NCI-H187 (cell line): ENCODE measurements at places on chromosomes 7 and 10.

GRCh38 chr7:112297681-112298080 lies 91.2 kb downstream of the ZNF277 start:
- DNase-seq: no peak

DNA sequence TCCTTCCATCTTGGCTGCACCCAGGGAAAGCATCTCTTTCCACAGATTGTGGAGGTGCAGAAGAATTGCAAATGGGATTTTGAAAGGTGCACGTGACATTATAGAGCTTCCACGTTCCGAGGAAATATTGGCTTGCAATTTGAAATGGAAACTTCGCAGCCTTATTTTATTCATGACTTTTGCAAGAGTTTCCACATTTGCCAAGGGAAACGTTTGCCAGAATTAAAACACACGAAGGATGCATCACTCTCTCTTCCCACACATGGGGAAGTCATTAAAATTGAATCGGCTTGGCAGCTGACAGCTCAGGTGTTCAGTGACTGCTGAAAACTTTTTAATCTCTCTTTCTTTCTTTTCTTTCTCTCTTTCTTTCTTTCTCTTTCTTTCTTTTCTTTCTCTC lies 475.4 kb upstream of the IGFBP3 start:
- DNase-seq: no peak

DNA sequence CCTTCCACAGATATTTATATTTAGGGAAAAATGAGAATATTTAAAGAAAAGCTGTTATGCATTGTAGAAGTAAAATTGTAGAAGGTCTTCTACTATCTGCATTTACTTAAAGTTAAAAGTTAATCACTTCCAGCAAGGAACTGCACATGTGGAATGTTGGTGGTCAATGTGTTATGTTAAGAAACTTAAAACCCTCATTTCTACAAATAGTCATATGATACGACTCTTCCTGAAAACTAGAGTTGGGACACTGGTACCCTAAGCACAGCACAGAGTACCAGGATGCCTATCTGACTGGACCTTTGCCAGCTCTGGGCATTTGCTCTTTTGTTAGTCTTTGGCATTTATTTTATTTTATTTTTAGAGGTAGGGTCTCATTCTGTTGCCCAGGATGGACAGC lies 524.2 kb upstream of the GALNT17 start:
- DNase-seq: no peak

DNA sequence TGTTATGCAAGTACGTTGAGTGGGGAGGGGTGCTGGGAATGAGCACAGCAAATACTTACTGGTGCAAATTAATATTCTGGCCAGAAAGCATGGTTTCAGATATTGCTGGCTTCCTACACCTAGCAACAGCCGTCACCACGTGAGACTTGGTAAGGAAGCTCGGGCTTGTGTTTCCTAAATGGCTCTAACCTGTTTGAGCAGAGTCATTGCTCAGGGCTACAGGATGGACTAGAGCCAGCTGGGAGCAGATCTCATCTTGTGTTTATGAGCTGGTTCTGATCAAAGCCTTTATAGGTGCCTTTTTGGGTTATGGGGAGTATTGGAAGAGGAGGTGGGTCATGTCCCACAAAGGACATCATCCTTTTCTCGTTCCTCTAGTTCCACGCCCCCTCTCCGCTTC lies 200.3 kb downstream of the BUB3 start:
- no peak for DNase-seq

- DNase-seq: no peak
Measured at GRCh38 chr7:139044813-139045794, 9.3 kb upstream of the ZC3HAV1L start.

DNA sequence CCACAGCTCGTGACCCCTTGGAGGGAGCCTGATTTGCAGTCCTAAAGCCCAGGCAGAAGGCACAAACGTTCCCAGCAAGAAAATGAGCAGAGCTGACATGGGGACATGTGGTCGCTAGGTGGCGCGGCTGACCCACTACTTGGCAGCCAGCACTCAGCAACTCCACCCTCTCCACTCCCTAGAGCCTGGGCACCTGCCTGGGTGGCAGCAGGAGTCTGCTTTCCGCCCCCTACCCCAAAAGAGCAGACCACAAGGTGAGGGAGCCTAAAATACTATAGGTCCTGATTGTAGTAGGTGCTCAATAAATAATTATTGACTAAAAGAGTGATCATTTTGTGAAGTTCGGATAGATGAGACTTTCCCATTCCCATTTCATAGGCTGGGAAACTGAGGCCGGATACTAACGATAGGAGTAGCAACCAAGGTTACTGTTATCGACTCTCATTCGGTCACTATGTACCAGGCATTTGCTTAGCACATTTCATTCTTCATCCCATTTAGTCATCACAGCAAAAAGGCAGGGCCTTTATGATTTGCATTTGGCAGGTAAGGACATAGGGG lies 57.4 kb downstream of the NEUROG3 start:
- DNase-seq: no peak

DNA sequence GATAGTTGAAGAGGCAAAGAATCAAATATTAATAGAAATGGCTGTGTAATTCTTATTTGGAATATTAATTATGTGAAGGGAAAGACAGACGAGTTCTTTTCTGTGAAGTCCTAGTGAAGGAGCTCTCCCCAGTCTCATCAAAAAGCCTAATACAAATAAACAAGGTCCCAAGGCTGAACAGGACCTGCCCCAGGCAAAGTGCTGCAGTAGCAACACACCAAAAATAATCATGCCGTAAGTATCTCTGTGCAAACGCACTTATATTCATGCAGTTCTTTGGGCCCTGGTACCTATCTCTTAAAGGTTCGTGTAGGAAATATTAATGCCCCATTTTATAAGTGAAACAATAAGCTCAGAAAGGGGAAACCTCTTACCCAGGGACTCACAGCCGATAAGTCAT lies 12.2 kb upstream of the CHST15 start:
- no peak for DNase-seq

DNA sequence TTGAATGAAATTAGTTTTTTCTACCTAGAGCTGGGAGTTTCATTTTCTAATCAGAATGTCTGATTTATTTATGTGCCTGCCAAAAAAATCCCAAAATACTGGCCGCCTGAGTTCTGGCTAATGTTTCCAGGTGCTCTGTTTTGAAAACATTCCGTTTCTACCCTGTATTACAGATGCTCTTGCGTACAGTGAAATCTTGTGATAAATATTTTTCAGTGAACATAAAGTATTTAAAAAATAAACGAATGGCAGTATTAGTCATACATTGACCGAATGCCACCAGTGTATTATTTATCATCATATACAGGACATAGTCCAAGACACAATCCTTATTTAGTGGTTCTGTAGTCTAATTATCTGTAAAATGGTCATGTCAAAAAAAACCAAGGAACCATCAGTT lies 102.8 kb downstream of the KAT6B start:
- no peak for DNase-seq

DNA sequence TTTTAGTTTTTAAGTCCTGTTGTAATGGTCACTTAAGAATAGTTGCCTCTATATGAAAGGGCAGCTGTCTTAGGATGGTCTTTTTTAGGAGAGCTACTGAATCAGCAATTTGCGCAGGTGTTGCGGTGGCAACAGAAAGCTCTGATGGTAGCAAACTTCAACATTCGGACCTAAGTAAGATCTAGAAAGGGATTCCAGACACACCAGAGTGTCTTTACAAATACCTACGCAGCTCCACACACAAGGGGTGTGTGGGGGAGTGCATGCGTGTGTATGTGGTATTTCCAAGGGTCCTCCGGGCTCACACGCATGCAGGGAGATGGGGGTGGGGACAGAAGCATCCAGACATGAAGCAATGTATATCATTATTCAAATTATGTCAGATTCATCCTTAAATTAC lies 438.6 kb upstream of the MGMT start:
- DNase-seq: no peak

GRCh38 chr10:65675236-65675635 lies 1250.6 kb upstream of the LRRTM3 start:
- DNase-seq: no peak

DNA sequence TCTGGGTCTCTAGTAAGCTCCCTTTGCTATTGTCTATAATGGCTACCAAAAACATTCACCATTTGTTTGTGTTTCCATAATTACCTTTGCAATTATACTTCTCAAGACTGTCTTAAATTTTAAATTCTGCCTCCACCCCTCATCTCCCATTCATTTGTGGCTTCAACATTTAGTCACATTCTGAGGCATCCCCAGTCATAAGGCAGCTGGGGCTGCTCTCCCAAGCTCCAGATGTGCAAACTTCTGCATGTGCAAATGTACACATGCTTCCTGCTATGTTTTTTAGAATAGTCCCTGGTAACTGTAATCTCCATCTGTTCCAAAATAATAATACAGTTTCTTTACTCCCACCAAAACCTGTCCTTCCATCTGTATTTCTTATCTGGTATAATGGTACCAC lies 97.3 kb downstream of the CDK6 start:
- DNase-seq: no peak

- DNase-seq: no peak
Measured at GRCh38 chr7:41107330-41107937, 595.5 kb downstream of the INHBA start.

DNA sequence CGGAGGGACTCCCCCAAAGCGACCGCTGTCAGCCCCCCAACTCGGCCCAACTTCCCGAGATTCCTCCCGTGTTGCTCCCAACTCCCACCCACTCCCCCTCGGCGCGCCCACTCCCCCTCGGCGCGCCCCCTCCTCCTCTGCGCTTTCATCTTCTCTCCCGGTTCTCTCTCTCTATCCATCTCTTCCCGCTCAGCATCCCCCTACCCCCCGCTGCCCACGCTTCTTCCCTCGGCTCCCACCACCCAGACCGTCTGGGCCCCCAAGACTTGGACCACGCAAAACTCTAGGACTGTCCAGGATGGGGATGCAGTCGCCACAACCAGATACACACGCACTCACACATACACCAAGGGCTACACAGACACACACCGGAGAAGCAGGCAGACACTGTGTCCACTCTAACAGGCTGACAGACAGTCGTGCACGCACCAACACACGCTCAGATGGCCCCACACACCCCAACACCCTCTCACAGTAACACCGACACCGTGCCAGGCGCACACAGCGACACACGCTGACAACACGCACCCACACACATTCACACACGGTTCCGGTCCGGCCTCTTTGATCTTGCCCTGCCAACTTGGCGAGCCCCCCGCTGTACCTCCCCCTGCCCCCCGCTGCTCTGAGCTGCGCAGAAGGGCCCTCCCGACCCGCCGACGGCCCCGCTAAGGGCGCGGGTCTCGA lies 1.1 kb downstream of the GRID1 start:
- no peak for DNase-seq

GRCh38 chr7:105014693-105015389 lies 836 bp downstream of the KMT2E start:
- DNase-seq: no peak

DNA sequence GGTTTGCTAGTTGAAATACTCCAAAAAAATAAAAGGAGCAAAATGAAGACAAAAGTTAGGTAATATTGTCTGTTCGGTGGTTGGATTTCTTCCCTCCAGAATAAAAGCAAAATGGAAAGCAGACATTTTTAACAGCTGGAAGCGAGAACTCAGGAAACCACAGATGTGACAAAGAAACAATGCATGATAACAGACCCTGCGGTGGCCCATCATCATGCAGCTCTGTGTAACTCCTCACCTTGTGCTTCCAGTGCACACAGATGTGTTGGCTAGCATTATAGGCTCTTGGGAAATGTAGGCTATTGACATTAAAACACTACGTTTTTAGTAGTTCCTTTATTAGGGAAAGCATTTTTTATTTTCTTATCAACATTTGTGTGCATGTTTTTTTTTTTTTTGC lies 53.9 kb upstream of the ARL4A start:
- no peak for DNase-seq

DNA sequence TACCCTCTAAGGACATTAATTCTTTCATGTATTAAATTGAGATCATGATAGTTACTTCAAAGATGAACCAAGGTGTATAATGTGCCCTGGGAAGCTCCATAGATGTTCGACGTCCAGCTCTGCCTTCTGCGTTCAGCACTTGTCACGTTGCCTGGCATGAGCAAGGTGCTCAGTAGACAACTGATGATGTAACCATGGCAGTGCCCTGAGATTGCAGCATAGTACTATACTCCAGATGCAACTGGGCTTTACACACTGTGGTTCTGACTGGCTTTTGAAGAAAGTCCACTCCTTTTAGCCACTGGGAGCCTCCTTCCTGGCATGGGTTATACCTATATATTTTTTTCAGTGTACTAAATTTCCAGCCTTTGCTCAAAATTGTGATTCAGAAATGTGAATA lies 355.8 kb upstream of the SORCS1 start:
- DNase-seq: no peak

GRCh38 chr7:144691240-144691639 lies 144.6 kb downstream of the TPK1 start:
- DNase-seq: no peak

DNA sequence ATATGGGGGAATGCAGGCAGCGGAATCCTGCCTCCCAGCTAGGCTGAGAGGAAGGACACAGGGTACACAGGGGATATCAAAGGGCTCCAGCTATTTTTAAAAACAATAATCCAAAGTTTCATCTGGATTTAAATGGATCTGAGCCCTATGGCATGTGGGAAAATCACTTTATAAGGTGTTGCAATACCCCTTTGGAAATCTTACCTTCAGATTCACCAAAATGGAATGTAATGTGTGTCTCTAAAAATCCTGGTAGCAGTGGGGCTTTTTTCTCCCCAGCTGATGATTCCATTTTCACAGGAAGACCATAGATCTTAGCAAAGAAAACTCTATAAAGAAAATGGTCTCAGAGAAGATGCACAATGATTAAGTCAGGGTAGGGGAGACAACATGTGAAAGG lies 722.2 kb downstream of the PARD3 start:
- DNase-seq: no peak

DNA sequence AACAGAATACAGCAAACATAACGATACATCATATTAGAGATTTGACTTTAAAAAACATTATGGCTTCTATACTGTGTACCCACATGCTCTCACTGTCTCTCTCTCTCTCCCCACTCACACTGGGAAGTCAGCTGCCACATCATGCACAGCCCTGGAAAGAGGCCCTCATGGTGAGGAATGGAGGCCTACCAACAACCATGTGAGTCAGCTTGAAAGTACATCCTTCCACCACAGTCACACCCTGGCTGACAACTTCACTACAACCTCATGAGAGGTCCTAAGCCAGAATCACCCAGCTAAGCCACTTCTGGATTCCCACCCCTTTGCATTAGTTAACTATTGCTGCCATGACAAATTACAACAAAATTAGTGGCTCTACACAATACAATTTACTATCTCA lies 23.3 kb upstream of the GPR22 start:
- DNase-seq: no peak

GRCh38 chr10:87991946-87992345 lies 128.5 kb downstream of the PTEN start:
- no peak for DNase-seq

GRCh38 chr10:10156917-10157600 lies 860.6 kb upstream of the CELF2 start:
- no peak for DNase-seq

- no peak for DNase-seq
Measured at GRCh38 chr7:95811846-95812445, 39.6 kb downstream of the DYNC1I1 start.

- no peak for DNase-seq
Measured at GRCh38 chr10:59181668-59182067, 5.2 kb downstream of the PHYHIPL start.

GRCh38 chr7:96663457-96663856 lies 46.2 kb downstream of the SEM1 start:
- no peak for DNase-seq

- DNase-seq: no peak
Measured at GRCh38 chr7:118264836-118265235, 40.3 kb downstream of the ANKRD7 start.
